ENCODE measurements at places on chromosomes 4 and X.
A peak's percentile ranks its signal among the peaks of the same experiment; 100 is the strongest.

DNA sequence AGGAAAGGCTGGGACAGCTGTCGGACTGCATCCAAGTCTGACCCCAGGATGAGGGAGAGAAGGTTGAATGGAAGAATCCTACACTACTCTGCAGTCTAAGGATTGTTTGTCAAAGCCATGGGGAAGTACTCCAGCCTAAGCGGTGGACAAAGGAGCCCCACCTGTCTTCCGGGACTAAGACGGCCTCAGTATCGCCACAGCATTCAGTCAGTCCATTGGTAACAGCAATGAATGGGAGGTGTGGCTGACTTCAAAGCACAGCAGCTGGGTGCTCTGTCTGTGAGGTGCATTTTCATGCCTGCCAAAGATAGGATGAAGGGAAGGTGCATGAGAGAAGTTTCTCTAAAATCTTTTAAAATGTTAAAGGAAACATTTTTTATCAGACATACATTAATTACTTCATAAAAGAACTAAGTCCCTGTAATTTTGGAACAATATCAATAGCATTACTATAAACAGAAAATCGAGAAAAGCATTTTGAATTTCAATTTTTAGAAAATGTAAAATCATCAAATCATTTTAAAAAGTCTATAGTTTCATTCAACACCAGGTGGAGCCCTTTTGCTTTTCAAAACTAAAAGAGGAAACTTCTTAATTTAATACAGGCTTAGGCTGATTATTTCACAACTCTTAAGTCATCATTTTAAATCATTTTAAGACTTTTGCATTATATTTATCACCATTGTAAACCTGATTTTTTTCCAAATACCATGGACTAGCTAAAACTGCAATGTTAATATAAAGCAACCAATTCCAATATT, 27.6 kb upstream of the INTU start:
- peak; percentile 32 for DNase-seq

GRCh38 chr4:165684177-165684805, 188.7 kb upstream of the TLL1 start:
- DNase-seq, result no peak

GRCh38 chr4:113350576-113350975, 301.1 kb downstream of the ANK2 start:
- DNase-seq, result no peak

- no peak for DNase-seq
Observed at GRCh38 chrX:40132751-40133150, 35.0 kb upstream of the BCOR start.

DNA sequence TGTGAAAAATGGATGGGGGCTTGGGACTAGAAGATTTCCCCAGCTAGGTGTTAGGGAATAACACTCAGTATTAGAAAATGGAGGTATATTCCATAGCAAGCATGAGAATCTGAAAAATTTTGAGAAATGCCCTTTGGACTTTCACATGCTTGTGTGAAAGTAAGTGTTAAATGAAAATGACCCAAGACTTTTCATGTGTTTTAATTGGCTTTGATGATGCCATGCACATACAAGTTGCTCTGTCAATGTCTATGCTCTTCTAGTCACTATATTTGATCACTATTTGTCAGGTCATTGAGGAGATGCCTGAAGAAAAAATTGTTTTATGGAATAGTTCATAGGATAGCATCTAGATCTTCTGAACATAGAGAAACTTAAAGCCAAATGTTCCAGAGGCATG, 147.6 kb downstream of the SH2D1A start:
- DNase-seq, result no peak

GRCh38 chrX:100409610-100410590, at the start of gene PCDH19:
TSS of gene PCDH19 (minus strand) at chrX:100410273. CDS start at chrX:100408597, 1,676 bp downstream.
- peak; percentile 58 for DNase-seq

GRCh38 chr4:26192899-26193869, 127.6 kb upstream of the RBPJ start:
- DNase-seq, result no peak

DNA sequence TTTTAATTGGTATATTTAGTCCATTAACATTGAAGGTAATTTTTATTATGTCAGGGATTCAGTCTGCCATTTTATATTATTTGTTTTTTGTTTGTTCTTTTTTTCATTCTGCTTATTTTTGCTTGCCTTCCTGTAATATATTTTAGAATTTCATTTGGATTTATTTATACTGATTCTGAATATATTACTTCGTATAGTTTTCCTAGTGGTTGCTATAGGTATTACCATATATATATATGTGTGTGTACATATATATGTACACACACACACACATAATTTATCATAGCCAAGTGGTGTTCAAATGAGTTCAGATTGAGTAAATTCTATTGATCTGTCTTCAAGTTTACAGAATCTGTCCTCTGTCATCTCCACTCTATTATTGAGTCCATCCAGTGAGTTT, 11.2 kb downstream of the CITED1 start:
- DNase-seq, result no peak

DNA sequence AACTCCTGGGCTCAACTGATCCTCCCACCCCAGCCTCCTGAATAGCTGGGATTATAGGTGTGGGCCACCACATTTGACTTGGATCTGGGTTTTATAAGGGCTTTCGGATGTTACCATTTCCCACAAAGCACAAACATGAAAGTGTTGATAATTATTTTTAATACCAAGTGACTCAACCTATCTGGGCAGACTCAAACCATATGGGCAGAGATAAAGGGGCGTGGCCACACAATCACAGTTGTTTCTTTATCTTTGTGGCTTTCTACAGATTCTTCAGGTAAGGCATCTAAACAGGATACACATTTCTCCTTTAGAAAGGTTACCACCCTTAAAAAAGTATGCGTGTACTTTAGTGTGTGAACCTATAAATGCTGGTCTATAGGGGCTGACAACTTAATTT, 122.5 kb downstream of the ZNF827 start:
- no peak for DNase-seq

DNA sequence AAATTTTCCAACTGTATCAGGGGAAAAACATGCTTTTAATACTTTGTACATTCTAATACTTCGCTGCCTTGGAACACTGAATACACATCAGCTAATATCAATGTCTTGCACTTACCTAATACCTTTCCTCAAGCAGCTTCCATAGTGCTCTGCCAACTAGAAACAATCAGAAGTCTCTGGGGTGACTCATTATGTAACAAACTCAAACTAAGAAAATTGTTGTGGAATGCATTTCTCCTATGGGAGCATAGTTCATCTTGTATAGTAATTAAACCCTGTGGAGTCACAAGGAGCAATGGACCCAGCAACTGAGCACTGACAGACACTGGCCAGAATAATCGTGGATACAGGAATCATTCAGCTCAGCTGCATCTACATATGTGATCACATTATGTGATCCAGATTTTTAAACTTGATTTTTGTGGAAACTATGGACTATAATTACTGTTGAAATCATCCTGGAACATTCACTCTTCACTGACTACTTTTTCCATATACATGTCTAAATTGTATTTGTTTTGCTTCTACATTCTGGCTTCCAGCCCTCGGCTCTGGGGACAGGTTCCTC, 496.9 kb downstream of the TMA16 start:
- DNase-seq, result no peak

DNA sequence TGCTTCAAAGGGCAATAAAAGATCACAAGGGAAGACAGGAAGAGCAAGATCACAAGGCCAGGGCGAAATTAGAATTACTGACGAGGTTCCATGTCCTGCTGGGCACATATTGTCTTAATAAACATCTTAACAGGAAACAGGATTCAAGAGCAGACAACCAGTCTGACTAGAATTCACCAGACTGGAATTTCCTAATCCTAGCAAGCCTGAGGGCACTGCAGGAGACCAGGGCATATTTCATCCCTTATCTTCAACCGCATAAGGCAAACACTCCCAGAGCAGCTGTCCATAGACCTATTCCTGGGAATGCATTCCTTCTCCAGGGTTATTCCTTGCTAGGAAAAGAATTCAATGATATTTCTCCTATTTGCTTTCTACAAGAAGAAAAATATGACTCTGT, 12.4 kb upstream of the TDO2 start:
- DNase-seq, result no peak

DNA sequence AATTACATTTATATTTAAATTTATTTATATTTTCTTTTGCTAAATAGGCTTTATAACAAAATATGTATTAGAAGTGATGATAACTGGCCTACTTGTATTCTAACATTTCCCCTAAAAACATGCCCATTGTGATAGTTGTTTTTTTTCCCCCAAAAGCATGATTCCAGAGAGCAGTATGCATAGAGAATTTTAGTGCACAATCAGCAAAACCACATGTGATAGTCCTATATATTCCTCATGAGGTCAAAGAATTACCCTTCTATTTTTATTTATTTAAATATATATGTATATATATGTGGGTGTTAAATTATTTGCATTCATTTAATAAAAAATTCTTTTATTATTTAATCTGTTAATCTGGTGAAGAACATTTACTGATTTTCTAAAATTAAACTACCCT, 78.2 kb upstream of the TLL1 start:
- no peak for DNase-seq

GRCh38 chrX:68492583-68492982, 6.3 kb upstream of the YIPF6 start:
- no peak for DNase-seq

DNA sequence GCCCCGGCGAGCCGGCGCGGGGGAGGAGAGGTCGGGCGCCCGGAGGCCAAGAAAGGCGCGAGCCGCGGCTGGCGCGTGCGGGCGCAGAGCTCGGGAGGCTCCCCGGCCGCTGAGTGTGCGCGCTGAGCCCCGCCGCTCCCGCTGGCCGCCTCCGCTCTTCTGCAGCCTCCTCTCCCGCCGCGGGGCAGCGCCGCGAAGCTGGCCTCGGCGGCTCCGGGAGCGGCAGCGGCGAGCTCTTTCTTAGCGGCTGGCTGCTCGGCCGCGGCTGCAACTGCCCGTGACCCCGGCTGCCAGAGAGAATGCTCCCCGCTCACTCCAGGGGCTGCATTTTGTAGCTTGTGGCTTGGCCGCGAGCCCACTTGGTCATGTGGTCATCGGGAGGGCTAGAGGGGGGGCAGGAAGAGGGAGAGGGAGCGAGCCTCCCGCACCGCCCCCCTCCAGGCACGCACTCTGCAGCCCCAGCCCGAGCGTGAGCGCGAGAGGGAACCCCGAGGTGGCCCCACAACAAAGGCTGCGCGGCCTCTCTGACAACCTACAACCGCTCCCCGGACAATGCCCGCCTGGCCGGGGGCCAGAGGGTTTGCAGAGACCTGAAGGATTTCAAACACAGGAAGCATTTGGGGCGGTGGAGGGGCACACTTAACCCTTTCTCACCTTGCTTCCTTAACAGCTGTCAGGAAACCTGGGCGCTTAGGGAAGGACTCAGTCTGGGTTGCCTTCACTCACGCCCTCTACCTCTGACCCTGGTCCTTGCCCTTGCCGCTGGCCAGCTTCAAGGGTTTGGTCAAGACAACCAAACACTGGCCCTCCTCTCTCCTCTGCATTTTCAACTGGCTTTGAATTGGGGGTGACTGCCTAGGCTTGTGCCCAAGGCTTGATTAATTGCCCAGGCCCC, at the start of gene APLN:
TSS of gene APLN (minus strand) at position 305 of the 895 bp plus-strand sequence. CDS start 326 bp downstream, outside the sequence.
- DNase-seq, result peak; percentile 56

GRCh38 chrX:109172091-109172602, 309.7 kb downstream of the GUCY2F start:
- DNase-seq, result no peak

Data from NCI-H2227 treated with DMSO at 0.1 percent for 48 hours (cell line).